ENCODE measurements at places on chromosomes 5 and 9.

- DNase-seq = no peak
These were observed 187.2 kb upstream of the ZNF462 start for GRCh38 chr9:106675780-106676179.

GRCh38 chr5:133400120-133400519, 212.2 kb downstream of the FSTL4 start:
- no peak for DNase-seq

- DNase-seq = no peak
These were observed 695.1 kb downstream of the TAF11L14 start for GRCh38 chr5:18329328-18329727.

GRCh38 chr5:55149308-55149795, 10.6 kb upstream of the GPX8 start:
- no peak for DNase-seq

- no peak for DNase-seq
These were observed 40.2 kb downstream of the PDE6A start for GRCh38 chr5:149904293-149904886.

GRCh38 chr5:173751266-173751600, 134.8 kb upstream of the BOD1 start:
- no peak for DNase-seq

GRCh38 chr9:69444791-69445190, 119.8 kb downstream of the ENTREP1 start:
- no peak for DNase-seq
